Activated CD8-positive, alpha-beta memory T cell treated with anti-CD3 and anti-CD28 coated beads for 1 hour (primary cell): ENCODE measurements at places on chromosomes 3 and 15.

DNA sequence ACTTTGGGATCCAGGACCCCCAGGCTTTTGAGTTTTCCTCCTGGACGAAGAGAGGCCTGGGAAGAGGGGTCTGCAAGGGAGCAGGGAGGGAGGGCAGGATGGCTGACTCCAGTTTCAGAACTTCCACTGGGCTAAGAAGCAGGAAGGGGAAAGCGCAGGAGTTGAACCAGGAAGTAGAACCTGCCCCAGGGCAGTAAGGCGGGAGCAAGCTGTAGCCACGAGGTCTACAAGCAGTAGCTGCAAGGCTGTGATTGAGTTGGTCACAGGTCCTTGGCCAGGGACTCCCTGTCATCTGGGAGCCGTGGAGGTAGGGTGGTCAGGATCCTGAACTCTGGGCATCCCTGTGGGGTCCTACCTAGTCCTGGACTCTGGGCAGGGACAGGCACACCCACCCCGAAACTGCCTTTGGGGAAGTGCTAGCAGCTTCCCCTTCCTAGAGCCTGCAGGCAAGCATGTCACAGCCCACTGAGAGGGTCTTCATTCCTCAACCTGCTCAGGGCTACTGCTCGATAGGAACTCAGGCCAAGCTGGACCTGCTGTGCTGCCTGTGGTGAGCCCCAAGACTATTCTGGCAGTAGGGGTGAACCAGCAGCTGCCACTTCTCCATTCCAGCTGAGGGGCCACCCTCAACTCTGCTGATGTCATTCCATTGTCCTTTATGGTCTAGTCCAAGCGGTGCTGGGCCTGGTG, 5.8 kb upstream of the GNAI2 start:
- DNase-seq, result no peak

- no peak for DNase-seq
Observed at GRCh38 chr3:73255609-73256029, 194.2 kb downstream of the EBLN2 start.

DNA sequence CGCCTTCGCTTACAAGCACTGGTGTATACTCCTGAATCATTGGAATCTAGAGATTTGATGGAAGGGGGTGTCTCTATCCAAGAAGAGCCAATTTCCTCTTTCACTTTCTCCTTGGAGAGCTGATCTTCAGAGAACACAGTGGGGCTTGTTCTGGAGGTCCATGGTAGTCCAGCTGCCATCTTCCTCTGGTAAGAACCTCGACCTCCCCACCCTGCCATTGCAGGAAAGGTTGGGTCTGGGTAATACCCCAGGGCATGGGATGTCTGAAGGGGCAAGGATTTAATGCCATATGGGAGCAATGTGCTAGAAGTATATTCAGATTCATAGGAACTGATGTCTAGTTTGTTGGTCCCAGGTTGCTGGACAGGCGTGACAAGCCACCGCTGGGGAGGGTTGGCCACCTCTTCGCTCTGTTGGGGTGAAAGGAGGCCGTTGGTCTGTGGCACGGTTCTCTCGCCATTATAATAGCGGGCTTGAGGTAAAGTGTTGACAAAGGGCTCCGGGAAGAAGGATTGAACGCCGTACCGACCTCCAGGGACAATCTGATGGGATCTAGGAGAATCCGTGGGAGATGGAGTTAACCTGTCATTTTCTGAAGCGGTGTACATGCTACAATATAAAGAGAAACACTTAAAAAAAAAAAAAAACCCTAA, 4.8 kb downstream of the EOMES start:
- DNase-seq, result no peak

DNA sequence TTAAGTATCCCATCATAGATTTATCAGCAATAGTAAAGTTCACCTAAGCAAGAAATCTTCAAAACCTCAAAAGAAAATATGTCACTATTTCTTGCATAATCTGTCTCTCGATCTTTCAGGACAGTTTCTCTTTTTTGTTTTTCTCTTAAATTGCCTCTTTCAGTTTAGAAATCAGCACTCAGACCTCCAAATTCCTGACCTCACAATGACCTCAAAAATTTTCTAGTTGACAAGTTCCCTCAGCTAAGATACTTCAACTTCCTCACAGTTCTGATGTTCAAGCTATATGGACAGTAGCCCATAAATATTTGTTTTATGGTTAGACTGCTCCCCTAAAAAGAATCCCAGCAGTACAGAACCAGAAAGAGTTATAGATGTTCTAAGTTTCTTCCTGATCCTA, 24.1 kb downstream of the SLC24A5 start:
- DNase-seq, result no peak

DNA sequence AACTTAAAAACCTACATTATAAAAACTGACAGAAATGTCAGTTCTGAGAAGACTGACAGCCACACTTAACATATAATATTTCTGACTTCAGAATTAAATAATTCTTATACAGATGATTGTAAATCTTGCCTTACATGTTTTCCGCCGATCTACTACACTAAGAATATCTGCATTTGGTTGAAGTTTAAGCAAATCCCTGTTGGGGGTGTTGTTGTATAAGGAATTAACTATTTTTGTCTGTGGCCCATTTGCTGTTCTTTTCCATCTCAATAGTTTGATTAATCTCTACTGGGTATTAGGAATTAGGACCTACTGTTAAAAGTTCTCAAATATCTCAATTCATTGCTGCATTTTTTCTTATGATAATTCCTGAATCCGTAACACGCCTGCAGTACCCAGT, 838.3 kb upstream of the ROBO1 start:
- no peak for DNase-seq

DNA sequence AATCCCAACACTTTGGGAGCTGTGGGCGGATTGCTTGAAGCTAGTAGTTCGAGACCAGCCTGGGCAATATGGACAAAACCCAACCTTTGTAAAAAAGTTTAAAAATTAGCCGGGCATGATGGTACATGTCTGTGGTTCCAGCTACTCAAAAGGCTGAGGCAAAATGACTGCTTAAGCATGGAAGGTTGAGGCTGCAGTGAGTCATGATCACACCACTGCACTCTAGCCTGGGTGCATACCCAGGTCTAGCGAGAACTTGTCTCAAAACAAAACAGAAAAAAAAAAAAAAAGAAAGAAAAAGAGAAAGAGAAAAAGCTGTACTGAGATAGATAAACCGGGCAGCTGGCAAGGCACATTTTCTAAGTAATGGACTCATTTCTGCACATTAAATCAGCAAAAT, 10.6 kb downstream of the ARPP19 start:
- no peak for DNase-seq

GRCh38 chr3:70734756-70735155, 422.3 kb upstream of the MDFIC2 start:
- DNase-seq, result no peak

GRCh38 chr3:46927718-46928073, 48.8 kb downstream of the CCDC12 start:
- no peak for DNase-seq

GRCh38 chr15:45391746-45392583, 13.6 kb upstream of the GATM start:
- DNase-seq, result no peak

- no peak for DNase-seq
Observed at GRCh38 chr3:47932421-47932820, 83.8 kb downstream of the MAP4 start.
